IPS-NIHi11 (cell line): ENCODE measurements at places on chromosomes 4 and X.

- peak; percentile 90 for DNase-seq
These were observed 2.9 kb downstream of the DOK7 start for GRCh38 chr4:3465698-3466671.

DNA sequence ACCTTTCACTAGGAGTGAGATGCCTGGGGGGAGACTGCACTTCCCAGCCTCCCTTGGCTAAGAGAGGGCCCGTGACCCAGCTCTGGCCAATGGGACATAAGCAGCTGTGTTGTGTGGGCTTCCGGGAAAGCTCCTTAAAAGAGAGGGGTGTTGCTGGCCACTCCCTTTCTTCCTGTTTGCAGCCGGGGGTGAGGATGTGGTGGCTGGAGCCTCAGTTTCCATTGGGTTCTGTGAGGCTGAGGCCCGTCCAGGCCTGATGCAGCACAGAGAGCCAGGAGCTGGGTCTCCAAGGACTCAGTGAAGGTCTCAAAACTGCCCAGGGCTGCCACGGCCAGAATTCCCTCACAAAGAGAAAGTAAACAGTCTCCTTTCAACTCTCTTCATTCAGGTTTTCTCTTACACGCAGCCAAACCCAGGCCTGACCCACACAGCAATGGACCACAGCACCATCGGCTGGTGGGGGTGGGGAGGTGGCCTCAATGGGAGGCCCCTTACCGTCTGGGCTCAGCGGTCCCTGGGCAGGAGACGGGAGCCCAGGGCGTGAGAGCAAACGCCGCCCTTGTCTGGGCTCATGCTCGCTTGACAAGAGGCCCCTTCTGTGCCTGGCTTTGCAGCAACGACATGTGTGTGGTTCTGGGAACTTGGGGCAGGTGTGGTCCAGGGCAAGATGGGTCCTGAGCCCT lies 6.6 kb downstream of the NKX1-1 start:
- DNase-seq, result no peak

DNA sequence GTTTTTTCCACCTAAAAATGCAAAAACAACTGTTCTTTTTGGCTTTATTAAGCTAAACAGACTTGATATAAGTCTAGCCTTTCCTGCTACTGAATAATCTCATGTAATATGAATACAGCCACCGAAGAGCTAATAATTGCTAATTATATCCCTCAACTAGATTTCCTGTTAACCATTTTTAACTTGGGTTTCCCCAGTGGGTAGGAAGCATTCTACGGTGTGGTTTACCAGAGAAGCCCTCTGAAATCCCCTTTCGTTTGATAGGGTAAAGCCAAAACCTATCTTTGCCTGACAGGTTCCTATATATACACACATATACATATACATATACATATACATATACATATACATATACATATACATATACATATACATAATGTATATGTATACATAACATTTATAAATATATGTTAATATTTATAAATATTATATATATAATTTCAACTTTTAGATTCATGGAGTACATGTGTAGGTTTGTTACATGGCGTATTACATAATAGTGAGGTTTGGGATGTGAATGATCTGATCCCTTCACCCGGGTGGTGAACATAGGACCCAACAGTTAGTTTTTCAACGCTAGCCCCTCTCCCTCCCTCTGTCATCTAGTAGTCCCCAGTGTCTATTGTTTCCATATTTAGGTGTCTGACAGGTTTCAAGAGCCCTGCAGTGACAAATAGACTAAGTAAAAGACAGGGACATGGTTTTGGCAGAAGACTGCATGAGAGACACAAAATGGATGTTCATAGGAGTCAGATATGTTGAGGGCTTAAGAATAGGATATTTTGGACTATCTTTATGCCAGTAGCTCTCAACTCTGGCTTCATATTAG lies 62.4 kb downstream of the ATXN3L start:
- DNase-seq, result no peak

- DNase-seq, result no peak
These were observed 2.6 kb downstream of the SH2D1A start for GRCh38 chrX:124348885-124349453.

- no peak for DNase-seq
These were observed 740.4 kb downstream of the TRIML1 start for GRCh38 chr4:188879598-188879997.

DNA sequence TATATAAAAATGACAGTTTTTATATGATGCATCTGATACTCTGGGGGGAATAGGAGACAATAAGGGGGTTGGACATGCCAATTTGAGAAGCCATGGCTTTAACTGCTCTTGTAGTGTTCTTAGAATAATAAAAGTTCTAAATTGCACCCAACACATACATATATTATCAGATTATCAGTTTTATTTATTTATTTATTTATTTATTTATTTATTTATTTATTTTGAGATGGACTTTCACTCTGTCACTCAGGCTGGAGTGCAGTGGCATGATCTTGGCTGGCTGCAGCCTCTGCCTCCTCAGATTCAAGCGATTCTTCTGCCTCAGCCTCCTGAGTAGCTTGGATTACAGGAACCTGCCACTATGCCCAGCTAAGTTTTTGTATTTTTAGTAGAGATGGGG lies 356.8 kb downstream of the TLL1 start:
- DNase-seq, result no peak

DNA sequence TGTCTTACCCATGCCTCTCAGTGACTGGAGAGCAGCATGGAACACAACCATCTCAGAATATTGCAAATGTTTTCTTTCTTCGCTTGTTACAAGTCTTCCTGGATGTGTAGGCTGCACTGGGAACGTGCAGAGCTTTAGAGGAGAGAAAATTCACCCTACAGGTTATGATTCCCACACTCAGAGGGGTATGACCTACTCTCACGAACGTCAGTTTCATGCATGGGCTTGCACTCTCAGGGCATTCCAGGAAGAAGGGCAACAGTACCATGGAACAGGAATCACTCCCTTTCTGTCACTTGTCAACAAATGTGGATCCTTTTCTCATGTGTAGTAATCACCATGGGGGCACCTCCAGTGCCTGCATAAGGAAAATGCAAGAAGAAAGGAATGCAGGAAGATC lies 75.8 kb downstream of the NBDY start:
- DNase-seq, result no peak

DNA sequence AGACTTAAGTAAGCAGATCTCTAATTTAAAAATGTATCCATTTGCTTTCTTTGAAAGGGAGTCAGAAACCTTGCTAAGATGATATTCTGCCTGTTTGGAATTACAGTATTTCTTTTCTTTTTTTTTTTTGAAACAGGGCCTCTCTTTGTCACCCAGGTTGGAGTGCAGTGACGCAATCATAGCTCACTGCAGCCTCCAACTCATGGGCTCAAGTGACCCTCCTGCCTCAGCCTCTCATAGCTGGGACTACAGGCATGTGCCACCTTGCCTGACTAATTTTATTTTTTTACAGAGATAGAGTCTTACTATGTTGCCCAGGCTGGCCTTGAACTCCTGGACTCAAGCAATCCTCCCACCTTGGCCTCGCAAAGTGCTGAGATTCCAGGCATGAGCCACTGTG lies 40.0 kb downstream of the ANAPC4 start:
- no peak for DNase-seq

DNA sequence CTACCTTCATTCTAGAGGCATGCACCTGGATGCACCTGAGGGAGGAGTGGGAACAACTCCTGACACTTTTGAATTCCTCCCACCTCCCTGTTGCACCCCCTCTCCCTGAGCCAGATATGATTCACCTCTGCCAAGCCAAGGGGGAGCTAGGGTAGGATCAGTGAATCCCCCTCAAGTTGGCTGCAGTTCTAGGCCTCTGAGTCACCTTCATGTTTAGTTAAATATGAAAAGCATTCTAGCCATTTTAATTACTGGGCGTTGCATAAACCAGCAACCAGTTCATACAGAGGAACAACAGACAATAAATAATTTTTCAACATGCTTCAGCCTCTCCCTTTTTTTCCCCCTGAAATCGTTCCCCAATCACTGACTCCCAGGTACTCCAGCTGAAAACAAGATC lies 1440.2 kb downstream of the ADGRL3 start:
- peak; percentile 8 for DNase-seq

DNA sequence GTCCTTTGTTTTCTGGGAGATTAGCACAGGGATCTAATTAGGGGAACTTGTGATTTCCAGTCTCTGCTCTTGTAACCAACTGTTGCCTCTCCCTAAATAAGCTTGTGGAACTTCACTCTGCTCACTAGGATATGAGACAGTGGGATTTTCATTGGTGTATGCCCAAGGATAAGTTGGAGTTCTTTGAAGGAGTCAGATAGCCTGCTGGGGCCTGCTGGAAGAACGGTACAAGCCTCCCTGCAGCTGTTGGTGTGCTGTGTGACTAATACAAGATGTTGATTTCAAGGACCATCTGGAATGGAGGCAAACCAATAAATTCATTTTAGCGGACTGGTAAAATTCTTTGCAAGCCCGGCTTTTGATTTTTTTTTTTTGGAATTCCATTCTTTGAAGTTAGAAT lies 167.0 kb downstream of the AASDH start:
- no peak for DNase-seq

- no peak for DNase-seq
These were observed 34.4 kb downstream of the TMSB4X start for GRCh38 chrX:13009273-13009672.

- peak; percentile 29 for DNase-seq
These were observed 52.8 kb downstream of the RBM47 start for GRCh38 chr4:40576651-40577480.

GRCh38 chrX:48972220-48973164 lies 848 bp upstream of the KCND1 start:
- peak; percentile 56 for DNase-seq

DNA sequence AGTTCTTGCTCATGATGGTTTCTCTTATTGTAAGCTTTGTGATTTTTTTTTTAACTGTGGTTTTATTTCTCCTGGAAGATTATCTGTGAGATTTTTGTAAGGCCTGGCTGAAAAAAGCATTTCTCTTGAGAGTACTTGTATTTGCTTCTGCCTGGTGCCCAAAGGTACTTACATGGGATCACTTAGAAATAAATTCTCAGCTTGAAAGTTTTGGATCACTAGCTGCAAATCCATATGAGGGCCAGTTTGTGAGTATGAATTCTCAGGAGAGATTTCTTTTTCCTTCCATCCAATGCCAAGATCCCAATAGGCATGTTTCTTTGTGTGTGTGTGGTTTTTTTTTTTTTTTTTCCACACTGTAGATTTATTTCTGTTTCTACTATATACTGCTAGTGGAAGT lies 1884.7 kb upstream of the PCDH7 start:
- no peak for DNase-seq

GRCh38 chr4:138636781-138637180 lies 378.8 kb upstream of the NOCT start:
- no peak for DNase-seq

GRCh38 chr4:40492691-40493090 lies 137.0 kb downstream of the RBM47 start:
- no peak for DNase-seq

DNA sequence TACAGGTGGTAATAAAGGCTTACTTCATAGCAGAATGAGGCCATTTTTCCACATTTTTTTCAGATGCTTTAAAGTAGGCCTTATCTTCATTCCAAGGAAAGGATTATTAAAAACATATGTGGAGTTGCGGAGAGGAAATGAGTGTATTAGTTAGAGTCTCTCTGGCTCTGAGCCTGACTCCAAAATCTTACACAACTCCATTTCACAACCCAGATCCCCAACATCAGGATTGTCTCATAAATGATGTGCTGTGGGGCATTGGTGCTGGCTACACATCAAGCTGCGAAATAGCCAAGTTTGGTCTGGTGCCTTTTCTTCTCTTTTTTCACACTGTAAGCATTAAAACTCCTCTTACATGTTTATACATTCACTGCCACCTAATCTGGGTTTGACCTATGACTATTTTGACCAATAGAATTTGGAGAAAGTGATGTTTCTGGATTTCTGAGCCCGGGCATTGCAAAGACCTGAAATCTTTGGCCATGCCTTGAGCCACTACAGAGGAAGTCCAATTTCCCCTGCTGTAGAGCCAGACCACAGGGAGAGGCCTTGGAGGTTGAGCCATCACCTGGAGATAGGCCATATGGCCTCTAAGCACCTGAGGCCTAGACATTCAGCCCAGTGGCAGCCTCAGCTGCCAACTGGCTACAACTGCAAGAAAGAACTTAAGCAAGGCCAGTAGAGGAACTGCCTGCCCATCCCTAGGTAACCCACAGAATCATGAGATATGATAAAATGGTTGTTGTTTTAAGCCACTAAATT lies 16.7 kb upstream of the SOD3 start:
- no peak for DNase-seq

- no peak for DNase-seq
These were observed 1.9 kb upstream of the AKAP17A start for GRCh38 chrX:1589356-1590130.

GRCh38 chr4:144868309-144868708 lies 222.4 kb downstream of the HHIP start:
- DNase-seq, result no peak

- DNase-seq, result no peak
These were observed 12.3 kb downstream of the MMRN1 start for GRCh38 chr4:89906777-89907521.

DNA sequence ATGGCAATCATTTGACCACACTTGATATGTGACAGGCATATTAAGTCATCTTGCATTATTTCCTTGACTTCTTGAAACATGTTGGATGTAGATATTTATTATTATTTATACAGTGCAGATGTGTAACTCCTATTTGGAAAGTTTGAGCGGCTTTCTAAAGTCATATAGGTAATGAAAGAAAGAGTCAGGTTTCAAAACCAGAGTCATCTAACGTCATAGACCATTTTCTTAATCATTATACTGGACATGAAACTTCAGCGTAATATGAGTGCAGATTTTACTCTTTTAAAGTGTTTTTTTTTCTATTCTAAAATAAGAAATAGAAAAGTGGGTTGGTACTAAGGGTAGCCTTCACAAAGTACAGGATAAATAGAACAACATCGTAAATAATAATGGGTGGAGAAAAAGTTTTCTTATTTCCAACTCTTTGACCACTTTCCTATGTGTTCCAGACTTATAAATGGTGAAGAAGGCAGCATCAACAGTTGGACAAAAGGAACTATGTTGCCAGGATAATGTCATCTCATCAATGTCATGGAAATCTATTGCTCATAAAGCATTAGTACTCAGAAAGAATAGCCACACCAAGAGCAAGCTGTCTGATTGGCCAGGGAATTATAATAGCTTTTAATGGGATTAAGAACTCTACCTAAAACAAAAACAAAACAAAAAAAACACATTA lies 108.0 kb upstream of the PCDH18 start:
- no peak for DNase-seq

DNA sequence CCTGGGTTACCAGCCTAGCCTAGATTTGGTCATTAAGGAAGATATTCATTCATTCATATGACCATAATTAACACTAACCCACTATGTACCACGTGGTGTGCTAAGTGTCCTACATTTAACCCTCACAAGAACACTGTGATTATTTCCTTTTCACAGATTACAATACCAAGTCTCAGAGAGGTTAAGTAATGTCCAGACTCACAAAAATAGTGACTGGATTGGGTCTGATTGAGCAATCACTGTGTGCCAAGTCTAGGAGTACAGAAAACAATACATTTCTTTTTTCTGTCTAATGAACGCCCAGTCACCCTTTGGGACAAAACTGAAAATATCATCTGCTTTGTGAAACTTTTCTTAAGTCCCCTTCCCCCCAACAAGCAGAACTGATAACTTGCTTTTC lies 7.6 kb upstream of the DLG3 start:
- no peak for DNase-seq

- no peak for DNase-seq
These were observed 1535.3 kb upstream of the PCDH10 start for GRCh38 chr4:131613824-131614216.
